ENCODE measurements at places on chromosomes 7 and 10.

- DNase-seq: no peak
Measured at GRCh38 chr7:157576415-157576814, 239.6 kb downstream of the DNAJB6 start.

DNA sequence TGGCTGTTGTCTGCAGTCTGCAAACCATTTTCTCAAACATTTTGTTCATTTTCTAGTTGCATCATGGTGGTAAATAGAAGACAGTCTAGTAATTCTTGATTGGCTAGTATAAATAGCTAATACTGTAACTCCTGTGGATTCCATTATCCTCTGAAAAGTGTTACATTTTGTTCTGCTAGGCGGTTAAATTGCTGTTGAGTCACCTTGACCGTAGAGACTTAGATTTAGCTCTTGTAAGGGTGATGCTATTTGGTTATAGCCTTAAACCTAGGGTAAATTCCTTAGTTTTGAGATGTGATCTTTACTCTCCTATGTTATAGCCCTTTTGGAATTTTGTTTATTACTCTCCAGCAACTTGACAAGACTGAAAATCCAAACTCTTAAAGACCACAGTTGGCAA is 58.8 kb downstream of the SHOC2 start:
- no peak for DNase-seq

DNA sequence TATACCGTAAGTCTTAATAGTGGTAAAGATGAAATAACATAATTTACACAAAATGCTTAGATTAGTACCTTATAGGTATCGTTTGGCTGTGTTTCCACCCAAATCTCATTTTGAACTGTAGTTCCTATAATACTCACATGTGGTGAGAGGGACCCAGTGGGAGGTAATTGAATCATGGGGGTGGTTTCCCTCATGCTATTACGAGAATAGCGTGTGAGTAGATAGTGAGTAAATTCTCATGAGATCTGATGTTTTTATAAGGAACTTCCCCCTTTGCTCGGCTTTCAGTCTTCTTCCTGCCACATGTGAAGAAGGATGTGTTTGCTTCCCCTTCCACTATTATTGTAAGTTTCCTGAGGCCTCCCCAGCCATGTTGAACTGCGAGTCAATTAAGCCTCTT is 426.3 kb upstream of the POT1 start:
- DNase-seq: peak; percentile 89

DNA sequence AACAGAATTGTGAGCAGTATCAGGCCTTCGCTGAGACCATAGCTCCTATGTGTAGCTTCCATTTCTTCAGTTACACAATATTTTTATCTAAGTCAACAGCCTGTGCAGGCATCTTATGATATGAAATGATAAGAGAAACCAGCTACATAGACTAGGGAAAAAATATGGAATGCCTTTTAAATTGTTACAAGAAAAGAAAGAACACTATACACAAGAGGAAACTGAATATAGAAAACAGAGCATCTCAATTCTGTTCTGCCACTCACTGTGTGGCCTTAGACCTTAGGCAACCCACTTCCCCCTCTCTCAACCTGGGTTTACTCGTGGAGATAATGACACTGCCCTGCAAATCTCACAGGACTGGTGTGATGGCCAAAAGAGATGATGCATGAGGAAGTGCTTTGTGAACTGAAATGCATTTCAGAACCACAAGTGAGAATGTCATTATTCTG is 132.9 kb downstream of the LRRN3 start:
- no peak for DNase-seq

- no peak for DNase-seq
Measured at GRCh38 chr10:80770239-80770638, 232.5 kb downstream of the SH2D4B start.

GRCh38 chr10:7861509-7862120 is 43.3 kb downstream of the TAF3 start:
- no peak for DNase-seq

DNA sequence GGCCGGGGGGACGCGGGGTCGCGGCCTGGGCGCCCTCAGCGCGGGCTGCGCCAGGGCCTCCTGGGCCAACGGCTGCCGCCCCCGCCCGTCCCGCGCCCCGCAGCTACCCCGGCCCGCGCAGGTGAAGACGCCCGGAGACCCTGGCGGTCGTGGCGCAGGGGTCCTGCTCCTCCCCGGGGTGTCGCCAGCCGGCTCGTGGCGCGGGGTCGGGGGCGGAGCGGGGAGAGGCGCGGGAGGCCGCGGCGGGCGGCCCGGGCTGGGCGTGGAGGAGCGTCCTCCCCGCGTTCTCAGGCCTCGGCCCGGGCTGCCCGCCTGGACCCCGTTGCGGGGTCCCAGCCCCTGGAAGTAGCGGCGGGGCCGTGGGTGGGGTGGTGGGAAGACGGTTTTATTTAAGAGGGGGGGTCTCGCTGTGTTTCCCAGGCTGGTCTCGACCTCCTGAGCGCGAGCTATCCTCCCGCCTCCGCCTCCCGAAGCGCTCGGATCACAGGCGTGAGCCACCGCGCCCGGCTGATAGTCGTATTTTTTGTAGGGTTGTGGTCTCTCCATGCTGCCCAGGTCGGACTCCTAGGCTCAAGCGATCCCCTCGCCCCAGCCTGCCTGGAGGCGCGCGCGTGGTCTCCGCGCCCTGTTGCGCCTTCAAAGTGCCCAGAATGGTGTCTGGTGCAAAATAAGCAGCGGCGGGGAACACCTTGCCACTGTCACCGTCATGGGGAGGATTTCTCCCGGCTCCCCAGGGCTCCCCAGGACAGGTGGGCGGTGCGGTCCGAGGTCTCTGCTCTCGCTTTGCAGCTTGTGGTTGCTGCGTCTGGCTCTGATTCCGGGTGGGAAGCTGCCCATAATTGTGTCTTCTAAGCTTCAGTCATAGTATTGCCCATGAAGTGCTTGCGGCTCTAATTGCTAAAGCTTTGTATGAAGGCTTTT is 15.3 kb upstream of the SUN1 start:
- DNase-seq: no peak

- DNase-seq: no peak
Measured at GRCh38 chr7:108234281-108234680, 104.1 kb upstream of the LAMB4 start.

DNA sequence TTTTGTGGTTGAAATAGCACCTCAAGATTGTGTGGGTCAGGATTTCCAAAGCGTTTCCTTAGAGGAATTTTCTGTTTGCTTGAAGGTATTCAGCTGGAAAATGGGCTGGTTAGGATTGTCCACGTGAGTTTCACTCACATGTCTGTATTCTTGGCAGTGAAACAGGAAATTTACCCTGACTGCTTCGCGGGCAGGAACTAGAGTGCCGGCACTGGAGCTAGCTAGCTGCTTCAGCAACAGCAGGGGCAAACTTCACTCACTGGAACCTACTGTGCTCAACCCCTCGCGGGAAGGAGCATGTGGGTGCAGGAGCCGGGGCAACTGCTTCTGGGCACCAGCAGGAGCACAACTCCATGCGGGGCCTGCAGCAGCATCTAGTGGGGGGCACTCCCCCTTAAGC is 38.0 kb upstream of the RTKN2 start:
- DNase-seq: no peak
